ENCODE measurements at places on chromosomes 11 and 22.

GRCh38 chr11:59556917-59557348 is 45.6 kb downstream of the OR4D9 start:
- peak; percentile 10 for DNase-seq

- DNase-seq: no peak
Measured at GRCh38 chr11:38766796-38767195, 2168.8 kb upstream of the RAG2 start.

GRCh38 chr11:44755556-44756523 is 29.1 kb downstream of the TSPAN18 start:
- DNase-seq: no peak

DNA sequence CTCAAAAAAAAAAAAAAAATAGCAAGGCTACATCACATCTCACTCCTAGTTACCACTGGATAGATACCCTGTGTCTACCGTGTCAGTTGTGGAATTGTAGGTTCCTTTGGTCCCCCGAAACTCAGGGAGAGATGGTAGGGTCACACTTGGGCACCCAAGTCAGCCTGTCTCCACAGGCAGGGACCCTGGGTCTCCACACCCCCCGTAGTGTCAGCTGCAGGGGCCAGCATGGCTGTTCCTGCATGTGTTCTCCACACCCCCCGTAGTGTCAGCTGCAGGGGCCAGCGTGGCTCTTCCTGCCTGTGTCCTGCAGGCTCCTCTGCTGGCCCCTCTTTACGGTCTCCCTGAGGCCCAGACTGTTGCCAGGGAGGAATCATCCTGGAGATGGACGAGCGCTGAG is 282.1 kb downstream of the BRD1 start:
- no peak for DNase-seq

DNA sequence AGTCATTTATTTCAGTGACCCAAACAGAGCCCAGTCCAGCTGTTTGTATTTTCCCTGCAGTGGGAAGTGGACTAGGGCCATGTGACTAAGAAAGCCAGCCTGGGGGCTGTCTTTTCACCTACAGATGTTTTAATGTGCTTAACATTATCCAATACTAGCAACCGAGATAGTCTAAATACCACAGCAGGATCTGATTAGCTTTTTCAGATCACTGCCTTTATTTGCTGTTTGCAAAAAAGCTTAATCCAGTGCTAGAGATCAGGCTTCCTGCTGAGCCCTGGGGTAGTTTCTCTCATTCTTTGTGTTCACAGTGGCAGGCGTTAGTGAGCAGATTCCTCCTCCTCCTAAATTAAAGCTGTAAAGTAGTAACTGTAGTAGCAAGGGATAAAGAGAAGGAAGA is 35.0 kb downstream of the ZC3H12C start:
- no peak for DNase-seq

DNA sequence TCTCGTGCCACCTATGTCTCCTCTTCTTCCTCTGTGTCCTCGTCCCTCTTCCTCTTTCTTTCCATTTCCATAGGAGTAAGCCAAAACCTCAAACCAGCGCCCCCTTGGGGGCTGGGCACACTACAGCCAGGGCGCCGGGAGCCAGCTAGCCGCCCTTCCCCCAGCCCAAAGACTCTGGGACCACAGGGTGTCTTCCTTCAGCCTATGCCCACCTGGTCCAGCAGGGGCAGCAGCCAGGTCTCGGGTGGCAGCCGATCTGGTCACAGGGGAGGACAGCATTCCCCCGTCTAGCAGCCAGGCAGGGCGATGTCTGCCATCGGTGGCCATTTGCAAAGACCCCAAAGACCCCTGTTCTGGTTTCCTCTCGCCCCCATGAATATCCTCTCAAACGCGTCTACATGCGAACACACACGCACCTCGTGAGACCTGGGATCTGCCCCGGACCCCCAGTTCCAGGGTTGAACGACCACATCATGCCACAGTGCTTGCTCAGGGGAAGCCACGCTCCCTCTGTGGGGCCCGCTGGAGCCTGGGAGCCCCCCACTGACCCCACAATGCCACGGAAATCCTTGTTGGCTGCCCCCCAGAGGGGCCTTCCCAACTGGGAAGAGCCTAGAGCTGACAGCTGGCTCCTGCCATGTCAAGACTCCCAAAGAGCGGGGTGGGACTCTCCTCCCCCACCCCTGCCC is 546.0 kb upstream of the CCDC179 start:
- DNase-seq: no peak

DNA sequence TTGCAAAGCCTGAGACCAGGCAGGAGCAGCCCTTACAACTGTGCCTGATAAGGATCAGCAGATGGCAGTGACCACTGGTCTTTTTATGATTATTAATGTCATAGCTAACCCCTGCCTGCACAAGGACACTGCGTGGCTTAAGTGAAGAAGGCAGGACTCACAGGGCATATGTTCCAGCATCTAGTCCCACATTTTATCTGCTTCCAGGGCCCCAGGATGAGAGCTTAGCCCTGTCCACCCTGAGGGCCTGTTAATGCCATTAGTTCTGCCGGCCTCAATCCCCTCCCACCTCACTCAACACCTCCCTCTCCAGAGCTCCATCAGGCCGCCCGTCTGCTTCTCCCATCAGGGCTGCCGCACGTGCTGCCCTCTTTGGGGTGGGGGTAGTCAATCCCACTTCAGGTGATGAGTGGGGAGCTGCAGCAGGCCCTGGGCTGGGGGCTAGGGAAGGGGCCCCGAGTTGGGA is 33.1 kb upstream of the TSPAN18 start:
- DNase-seq: no peak

GRCh38 chr11:66068154-66068821 is 1.8 kb upstream of the PACS1 start:
- DNase-seq: peak; percentile 20

DNA sequence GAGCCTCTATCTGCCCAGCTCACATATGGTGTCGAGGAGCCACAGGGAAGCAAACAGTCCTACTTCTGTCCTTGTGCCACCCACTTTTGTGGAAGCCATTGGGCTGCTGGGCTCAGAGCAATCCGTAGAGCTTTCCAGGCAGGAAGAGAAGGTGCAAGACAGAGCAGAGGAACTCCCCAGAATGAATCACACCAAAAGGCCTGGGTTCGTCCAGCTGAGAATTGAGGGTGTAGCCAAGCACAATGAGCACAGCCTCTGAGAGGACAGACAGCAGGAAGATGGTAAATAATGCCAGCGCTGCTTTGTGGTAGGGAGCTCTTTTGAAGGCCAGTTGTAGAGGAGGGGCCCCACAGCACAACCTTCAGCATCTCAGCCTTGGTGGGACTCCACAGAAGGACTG is 237.8 kb downstream of the GRIK4 start:
- DNase-seq: no peak

DNA sequence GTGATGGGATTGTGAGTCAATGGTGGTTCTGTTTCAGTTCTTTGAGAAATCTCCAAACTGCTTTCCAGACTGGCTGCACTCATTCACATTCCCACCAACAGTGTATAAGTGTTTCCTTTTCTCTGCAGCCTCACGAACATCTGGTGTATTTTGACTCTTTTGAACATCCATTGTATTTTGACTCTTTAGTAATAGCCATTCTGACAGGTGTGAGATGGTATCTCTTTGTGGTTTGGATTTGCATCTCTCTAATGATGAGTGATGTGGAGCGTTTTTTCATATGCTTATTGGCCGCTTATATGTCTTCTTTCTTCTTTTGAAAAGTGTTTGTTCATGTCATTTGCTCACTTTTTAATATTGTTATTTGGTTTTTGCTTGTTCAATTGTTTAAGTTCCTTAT is 19.4 kb downstream of the NELL1 start:
- no peak for DNase-seq

DNA sequence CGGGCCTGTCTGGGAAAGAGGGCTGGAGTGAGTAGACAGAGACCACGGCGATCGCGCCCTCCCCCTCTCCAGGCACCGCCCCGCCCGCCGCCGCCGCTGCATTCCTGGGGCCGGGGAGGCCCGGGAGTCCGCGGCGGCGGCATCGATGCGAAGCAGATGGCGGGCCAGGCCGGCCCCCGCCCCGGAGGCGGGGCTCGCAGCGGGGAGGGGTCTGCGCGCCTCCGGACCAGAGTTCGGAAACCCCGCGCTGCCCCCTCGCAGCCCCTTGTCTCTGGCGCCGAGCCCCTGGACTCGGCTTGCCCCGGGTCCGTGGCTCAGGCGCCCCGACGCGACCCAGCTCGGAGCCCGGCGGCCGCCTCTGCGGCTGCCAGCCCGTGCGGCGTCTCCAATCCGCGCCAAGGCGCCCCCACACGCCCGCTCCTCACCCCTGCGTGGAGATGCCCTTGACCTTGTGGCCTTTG is 1.3 kb downstream of the SCARF2 start:
- DNase-seq: no peak

DNA sequence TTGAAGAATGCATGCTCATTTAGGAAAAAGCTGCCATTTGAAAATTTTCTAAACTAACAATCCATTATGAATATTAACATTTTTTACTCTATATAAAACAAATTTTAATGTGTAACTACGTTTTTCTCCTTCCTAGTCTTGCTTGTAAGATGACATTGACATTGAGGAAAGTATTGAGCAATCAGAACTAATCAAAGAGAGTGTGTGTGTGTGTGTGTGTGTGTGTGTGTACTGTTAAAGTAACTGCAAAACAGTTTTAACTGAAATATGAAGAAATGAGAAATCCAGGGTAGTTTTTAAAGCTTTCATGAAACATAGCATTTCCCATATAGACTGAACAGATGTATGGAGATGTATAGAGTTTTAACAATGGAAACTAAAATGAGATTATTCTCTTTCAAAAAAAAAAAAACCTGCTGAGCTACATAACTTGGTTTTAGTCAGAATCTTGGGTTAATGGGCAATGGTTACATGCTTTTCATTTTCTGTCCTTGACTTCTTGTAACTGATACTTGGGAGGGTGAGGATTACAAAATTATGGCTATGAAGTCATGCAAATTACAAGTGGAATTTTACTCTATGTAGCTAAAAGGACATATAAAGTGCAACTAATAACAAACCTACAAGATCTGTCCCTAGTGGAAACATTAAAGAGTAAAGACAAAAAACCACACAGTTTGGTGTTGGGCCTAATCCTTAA is 2.0 kb downstream of the PDGFD start:
- no peak for DNase-seq

- no peak for DNase-seq
Measured at GRCh38 chr11:113494021-113494420, 18.8 kb upstream of the DRD2 start.

DNA sequence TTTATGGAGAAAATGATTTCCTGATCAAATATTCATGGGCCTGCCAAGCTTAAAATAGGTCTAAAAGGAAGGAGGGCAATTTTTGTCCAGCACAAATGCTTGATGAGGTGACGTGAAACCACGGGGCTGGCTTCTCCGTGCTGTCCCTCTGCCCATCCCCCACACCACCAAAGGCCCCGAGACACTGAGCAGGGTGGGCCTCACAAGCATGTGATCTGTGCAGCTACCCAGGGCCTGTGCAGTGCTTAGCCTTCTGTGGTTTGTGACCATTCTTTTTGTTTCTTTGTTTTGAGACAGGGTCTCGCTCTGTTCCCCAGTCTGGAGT is 94.8 kb upstream of the RTL6 start:
- DNase-seq: no peak

DNA sequence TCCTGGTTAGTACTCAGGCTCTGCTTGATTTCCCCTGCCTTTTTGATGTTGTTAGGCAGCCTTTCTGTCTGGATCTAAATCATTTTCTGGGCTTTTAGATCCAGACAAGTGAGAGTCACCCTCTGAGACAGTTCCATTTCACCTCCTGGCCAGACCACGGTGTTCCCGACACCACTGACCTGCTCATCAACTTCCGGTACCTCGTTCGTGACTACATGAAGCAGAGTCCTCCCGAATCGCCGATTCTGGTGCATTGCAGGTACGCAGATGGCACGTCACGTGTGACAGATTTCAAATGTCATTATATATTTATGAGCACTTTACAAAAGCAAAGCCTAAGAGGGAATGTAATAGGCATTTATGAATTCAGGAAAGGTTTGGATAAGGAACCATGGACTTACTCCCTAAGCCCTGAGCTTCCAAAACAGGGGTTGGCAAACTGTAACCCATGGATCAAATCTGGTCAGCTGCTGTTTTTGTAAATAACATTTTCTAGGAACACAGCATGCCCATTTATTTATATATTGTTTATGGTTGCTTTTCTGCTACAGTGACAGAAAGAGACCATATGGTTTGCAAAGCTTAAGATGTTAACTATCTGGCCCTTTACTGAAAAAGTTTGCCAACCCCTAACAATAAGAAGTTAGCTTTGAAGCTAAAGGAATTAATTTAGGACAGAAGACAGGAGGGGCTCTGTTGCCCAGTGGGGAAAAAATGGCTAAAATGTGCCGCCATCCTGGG is 53.1 kb upstream of the OR4B1 start:
- no peak for DNase-seq

- no peak for DNase-seq
Measured at GRCh38 chr11:96614846-96615245, 225.0 kb downstream of the JRKL start.

GRCh38 chr11:102564110-102564509 is 33.6 kb upstream of the MMP7 start:
- no peak for DNase-seq

- DNase-seq: no peak
Measured at GRCh38 chr22:44068422-44069191, 44.5 kb downstream of the PARVB start.

DNA sequence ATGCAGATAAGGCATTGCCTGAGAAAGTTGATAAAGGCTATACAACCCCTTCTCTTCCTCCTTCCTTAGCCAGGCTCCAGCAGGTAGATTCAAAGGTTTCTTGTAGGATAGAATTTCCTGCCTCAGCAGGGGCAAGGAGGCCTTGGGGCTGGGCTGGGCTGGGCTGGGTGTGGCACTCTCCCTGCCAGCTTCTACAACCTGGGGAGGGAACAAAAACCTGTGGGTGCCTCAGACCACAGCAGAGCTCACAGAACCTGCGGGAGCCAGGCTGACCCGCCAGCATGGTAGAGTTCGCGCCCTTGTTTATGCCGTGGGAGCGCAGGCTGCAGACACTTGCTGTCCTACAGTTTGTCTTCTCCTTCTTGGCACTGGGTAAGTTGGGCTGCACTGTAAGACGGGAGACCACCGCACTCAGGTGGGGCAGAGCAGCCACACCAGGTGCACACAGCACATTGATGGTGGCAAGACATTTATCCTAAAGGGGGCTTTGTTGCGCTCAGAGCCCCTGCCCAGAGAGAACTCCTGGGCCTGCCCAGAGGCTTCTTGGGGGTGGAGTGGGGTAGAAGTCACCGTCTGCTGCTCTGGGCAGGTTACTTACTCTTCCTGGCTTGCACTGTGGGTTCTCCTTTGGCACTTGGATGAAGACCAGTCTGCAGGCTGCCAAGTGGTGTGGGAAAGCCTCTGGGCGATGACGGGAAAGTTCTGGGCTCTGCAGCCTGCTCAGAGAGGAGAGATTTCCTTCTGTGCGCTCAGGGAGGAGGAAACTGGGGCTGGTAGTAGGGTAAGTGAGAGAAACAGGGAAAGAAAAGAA is at the start of gene MOGAT2:
Gene MOGAT2, plus strand, starts transcription at position 231 of the 811 bp plus-strand sequence. Its CDS starts 51 bp downstream, at position 282.
- DNase-seq: no peak

Data from skeletal muscle cell (primary cell).